ENCODE measurements at places on chromosomes 6 and 20.

DNA sequence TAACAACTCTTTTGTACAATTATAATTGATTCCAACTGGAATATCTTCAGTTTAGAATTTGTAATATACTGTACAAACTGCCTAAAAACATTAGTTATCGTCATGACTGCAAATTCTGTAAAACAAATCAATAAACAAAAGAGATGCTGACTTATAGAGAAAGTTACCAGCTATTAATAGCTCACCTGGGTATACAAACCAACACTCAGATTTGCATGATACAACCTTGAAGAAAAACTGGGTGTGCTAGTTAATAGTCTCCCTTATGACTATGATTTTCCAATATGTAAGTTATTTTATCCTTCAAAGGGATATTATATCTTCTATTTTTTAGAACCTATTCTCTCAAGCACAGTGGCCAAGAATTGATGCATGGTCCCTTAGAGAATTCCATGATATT, 698.5 kb downstream of the FRK start:
- no peak for DNase-seq

DNA sequence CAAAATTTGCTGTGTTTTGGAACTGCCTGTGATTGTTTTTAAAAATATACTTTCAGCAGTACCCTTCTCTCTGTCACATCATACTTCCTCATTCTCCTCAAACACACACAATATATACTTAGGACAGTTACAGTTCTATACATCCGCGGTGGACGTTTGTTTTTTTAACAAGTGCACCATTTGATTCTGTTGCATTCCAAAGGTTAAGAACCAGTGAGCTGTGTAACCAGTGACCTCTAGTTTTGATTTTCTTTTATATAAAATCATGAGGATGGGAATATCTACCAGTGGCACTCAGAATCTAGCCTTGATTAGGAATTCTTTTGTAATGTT, 152.8 kb downstream of the CARMIL1 start:
- DNase-seq: no peak

- DNase-seq: no peak
These were observed 17.2 kb upstream of the SCP2D1 start for GRCh38 chr20:18796282-18796833.

GRCh38 chr6:7108196-7108963, 619 bp downstream of the RREB1 start:
- DNase-seq: peak; percentile 25

- no peak for DNase-seq
These were observed 44.2 kb upstream of the NKAIN2 start for GRCh38 chr6:123759472-123759871.

- DNase-seq: no peak
These were observed 32.4 kb downstream of the UBD start for GRCh38 chr6:29527126-29527525.

DNA sequence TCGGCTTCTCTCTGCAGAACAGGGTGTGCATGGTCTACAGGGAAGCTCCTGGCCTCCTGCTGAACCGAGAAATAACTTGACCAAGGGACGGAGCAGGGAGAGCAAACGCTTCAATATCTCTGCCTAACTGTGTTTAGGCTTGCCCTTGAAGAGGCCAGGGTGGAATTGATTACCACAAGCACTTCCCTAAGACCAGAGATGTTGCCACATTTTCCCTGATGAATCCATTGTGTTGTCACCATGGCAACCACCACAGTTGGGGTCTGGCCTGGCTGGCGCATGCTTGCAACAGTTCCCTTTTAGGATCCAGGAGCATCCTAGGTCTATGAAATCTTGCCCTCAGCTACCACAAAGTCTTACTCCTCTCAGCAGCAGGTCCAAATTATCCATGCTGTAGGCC, 213.5 kb upstream of the SULF2 start:
- no peak for DNase-seq

DNA sequence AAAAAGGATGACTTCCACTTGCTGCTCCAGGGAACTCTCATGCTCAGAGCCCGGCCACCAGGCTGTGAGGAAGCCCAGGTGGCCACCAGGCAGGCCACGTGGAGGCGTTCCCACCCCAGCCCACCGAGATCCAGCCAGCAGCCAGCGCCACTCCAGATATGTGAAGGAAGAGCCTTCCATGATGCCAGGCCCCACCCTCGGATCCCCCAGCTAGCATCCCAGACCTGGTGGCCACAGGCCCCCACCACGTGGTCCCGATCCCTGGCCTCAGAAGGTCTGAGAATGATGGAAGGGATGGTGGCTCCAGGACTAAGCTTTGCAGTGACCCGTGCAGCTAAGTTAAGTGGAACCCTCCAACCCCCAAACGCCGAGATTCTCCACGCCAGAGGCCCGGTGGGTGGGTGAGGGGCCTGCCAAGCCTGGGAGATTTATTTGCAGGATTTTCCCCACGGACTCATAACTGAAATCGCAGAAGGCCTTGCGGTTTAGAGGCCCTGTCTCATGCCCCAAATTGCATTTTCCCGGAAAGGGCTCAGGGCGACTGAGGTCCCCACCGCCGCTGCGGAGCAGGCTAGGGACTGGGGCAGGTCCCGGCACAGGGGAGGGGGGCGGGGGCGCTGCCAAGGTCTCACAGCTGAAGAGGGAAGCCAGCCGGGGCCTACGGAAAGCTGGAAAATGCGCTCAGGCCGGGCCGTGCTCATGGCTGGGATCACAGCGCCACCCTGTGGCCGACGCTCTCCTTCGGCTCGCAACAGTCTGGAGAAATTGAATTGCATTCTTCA, 31.1 kb upstream of the CST7 start:
- peak; percentile 25 for DNase-seq

DNA sequence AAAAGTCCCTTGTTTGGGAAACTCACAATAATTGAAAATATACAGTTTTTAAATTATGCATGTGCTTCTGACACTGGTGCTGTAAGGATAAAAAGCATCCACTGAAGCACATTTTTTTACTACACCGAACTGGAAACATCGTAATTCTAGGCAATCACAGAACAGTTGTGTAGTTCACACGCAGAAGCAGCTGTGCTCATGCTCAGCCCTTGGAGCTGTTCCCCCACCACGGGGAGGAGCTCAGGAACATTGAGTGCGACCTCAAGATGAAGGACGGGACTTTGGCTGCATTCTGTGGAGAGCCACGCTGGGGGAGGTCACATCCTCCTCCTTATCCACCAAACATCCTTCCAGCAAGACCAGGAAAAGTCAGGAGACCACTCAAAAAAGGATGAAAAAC, 466.3 kb upstream of the CDH4 start:
- no peak for DNase-seq

GRCh38 chr6:136334853-136335252, 45.2 kb upstream of the BCLAF1 start:
- DNase-seq: no peak

- no peak for DNase-seq
These were observed 1.7 kb downstream of the RSPO3 start for GRCh38 chr6:127120023-127120786.

DNA sequence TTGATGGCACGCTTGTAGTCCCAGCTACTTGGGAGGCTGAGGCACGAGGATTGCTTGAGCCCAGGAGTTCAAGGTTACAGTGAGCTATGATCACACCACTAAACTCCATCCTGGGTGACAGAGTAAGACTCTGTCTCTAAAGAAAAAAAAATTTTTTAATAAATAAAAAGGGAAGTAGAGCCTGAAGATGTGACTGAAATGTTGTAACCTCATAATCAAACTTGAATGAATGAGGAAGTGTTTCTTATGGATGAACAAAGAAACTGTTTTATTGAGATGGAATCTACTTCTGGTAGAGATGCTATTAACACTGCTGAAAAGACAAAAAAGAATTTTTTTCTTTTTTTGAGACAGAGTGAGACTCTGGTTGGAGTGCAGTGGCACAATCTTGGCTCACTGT, 6.7 kb downstream of the MAK start:
- no peak for DNase-seq

DNA sequence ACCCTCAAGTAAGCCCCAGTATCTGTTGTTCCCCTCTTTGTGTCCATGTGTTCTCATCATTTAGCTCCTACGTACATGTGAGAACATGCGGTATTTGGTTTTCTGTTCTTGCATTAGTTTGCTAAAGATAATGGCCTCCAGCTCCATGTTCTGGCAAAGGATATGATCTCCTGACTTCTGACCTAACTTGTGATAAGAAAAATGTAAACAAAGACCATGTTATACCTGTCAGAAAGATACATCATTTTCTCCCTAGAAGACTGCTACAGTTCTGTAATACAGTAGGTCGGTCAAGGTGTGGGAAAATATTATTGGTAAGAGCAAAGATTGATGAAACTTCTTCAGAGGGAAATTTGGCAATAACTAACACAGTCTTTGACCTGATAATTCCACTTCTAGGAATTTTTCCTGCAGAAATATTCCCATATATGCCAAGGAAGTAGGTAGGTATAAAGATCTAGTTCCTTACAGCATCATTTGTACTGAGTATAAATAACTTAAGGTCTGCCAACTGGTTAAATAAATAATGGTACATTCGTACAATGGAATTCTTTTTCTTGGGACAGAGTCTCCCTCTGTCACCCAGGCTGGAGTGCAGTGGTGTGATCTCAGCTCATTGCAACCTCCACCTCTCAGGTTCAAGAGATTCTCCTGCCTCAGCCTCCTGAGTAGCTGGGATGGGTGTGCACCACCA, 19.1 kb upstream of the FKBP5 start:
- no peak for DNase-seq

DNA sequence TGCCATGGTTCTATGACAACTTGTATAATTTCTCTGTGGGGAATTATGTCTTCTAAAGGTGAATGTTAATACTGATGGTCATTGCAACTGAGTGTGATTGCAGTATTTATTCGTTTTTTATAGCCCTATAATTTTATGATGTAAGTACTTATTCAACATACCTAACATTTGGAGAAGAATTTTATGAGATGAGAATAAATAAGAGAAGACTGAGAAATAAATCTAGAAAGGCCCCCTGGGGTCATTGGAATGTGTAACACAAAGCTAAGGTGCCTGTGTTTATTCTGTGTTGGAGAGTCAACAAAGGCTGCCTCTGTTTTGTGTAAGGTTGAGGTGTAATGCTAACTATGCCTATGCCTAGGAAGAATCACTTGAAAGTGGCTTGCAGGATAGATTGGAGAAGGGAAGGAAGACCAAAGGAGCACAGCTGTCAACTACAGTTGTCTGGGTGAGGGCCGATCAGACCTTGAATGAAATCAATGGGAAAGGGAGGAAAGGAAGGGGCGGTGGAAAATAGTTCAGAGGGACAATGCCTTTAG, 1076.7 kb downstream of the KIF16B start:
- no peak for DNase-seq

DNA sequence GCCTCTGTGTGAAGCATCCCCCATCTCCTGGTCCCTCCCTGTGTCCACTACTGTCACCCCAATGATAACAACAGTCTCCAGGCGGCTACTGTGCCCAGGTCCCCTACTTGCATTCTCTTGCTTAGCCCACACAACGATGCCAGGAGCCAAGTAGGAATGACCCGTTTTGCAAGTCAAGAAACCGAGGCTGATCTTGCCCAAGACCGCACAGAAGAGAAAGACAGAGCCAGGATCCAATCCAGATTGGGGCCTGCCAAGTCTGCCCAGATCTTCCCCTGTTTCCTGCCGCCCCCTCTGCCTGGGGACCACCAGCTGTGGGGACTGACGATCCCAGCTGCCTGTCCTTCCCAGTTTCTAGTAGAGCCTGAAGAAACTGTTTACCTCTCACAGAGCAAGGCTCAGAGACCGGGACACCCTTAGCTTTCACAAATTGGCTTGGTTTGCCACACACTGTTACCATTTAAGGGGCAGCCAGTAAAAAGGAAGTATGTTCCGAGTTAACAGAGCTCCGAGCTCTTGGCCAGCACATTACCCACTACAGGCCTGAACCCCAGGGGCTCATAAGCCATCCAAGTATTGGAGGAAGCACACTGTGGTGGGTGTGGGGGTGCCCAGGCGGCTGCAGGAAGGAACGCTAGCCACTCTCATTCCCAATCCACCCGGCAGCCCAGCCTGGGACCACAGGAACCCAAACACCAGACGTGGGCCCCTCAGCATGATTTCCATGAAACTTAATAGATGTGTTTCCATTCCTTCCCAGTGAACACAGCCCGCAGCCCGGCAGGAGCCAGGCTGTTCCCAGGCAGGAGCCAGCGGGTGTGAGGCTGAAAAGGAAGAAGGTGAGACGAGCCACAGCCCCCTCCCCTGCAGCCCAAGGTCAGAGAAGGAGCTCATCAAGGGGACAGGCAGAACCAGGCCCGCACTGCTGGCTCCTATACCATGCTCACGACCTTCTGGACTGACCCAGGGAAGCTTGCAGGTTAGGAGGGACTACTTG, 7.9 kb downstream of the KIAA1755 start:
- DNase-seq: no peak

DNA sequence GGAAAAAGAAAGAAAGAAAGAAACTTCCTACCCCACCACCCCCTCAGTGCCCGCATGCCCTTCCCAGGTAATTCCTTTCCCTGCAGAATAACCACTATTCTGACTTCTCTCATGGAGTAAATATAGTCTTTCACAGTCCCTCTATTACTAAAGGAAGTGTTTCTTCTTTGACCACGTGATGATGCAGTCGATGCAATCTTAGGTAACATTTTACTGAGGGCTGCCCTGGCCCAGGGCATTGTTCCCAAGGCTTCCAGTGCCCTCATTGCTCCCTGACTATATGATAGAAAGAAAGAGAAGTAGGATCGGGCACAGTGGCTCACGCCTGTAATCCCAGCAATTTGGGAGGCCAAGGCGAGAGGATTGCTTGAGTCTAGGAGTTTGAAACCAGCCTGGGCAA, 29.1 kb downstream of the ARHGAP40 start:
- DNase-seq: no peak

DNA sequence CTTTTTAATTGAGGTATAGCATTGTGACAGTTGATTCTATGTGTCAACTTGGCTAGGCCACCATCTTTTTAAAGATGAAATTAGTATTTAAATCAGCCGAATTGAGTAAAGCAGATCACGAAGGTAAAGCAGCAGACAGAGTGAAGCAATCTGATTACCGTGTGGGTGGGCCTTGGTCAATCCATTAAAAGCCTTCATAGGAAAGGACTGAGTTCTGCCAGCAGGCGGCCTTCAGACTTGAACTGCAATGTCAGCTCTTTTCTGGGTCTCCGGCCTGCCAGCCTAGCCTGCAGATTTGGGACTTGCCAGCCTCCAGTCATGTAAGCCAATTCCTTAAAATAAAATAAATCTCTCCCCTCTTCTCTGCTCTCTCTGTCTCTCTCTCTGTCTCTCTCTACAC, 22.4 kb upstream of the TGM2 start:
- DNase-seq: no peak

- DNase-seq: no peak
These were observed 552.8 kb upstream of the CITED2 start for GRCh38 chr6:139927236-139927635.

DNA sequence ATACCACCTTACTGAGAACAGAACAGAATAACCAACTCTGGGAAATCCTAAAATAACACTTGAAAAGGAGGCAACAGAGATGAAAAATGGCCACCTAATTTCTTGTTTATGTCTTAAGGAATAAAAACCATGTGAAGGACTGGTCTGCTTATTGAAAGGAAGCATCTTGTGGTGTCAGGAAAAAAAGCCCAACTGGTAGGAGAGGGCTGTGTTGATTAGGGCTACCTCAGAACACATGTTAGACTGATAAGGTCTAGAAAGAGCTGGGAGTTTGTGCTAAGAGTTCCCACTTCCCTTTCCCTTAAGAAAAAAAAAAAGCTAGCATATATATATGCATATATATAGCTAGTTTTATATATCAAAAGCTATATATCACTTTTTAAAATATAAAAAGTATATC, 425.3 kb upstream of the BTBD3 start:
- DNase-seq: no peak

GRCh38 chr6:36907781-36908180, 22.0 kb downstream of the C6orf89 start:
- no peak for DNase-seq

All from activated effector memory CD4-positive, alpha-beta T cell treated with Interleukin-2 at 50 U/mL for 16 hours (primary cell).